ENCODE measurements at places on chromosomes 13 and 19.

DNA sequence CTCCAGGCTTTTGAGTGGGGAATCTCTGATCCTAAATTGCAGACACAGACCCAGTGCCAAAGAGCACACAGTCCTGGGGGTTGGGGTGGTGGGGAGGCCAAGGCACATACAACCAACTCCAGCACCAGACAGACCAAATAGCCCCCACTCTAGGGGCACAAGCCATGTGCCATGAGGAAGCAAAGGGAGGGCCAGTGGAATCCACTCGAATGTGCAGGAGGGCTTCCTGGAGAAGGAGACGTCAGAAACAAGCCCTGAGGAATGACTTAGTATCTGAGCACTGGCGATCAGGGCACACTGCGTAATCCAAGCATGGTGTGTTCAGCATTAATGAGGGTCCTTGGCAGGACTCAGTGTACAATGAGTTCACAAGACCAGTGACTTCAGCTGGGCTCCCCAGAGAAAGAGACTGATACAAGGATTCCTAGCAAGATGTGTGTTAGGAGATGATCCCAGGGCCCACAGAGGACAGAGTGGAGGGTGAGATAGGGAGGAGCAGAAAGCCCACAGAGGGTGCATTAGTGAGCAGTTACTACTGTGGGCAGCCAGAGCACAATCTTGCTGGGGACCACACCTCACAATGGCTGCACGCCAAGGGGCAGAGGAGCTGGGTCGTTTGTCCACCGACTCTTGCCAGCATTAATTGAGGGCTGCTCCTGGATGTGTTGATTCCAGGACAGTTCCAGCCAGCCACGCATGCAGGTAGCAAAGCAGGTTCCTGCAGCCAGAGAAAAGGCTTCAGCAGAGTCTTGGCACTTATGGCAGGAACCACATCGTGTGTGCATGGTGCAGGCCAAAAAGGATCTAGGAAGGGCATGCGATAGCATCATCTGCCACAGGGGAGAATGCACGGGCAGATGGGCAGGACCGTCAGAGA lies 152.6 kb upstream of the VSTM2B start:
- DNase-seq = no peak

DNA sequence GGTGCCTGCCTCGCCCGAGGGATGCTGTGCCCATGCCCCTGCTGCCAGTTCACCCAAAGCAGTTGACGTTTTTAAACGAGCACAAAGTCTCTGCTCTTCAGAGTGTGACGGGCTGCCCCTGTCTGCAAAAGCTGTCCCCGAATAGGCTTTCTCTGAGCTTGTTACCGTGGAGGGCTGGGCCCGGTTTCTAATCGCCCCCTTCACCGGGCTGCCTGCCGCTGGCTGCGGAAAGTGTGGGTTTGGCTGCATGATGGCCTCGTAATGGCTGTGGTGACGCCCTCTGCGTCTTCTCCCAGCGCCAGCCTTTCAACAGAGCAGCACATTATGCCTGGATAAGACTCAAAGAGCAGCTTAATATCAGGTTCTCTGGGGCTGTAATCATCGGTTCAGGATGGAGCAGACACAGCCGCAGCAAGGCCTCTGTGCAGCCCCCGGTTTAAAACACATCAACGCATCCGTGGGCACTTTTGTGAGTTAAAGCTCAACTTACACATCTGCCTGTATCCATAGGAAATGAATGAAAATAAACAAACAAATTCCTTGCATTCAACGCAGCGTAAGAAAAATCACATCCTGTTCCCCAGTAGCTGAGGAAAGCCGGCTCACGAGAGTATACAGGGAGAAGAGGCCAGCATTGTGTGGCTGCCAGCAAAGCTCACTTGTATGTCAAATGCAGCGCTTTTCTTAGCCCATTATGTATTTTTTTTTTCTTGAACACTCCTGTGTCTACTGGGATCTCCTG lies 166.4 kb upstream of the SOX1 start:
- no peak for DNase-seq

GRCh38 chr13:27353166-27353583 lies 71.2 kb upstream of the GTF3A start:
- DNase-seq = no peak

GRCh38 chr19:31664997-31665396 lies 315.8 kb upstream of the TSHZ3 start:
- no peak for DNase-seq

GRCh38 chr13:110425444-110425780 lies 118.3 kb downstream of the COL4A2 start:
- DNase-seq = no peak
